ENCODE measurements at places on chromosomes 6 and 20. TPM values are rescaled to one million over a fixed set of nuclear protein-coding genes. Genes with fewer than 3 reads are reported as not detected.

GRCh38 chr20:5550733-5551529 is 199.3 kb upstream of the SHLD1 start:
- no peak for DNase-seq

DNA sequence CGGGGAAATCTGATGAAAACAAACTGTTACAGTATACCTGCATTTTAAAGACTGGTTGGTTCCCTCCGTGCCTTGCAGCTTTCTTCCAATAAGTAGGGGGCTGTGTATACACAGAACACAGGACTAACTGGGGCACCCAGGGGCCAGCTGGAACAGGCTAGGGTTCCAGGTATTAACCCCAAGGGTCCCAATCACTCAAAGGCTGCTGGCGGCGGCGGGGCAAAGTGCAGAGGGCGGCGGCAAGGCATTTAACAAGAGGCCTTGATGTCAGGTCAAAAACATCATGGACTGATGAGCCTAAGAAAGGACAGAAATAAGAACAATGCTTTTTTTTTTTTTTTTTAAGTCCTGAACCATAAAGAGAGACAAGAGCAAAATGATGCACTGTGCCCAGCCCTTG is 2.5 kb downstream of the PMEPA1 start:
- DNase-seq, result no peak

DNA sequence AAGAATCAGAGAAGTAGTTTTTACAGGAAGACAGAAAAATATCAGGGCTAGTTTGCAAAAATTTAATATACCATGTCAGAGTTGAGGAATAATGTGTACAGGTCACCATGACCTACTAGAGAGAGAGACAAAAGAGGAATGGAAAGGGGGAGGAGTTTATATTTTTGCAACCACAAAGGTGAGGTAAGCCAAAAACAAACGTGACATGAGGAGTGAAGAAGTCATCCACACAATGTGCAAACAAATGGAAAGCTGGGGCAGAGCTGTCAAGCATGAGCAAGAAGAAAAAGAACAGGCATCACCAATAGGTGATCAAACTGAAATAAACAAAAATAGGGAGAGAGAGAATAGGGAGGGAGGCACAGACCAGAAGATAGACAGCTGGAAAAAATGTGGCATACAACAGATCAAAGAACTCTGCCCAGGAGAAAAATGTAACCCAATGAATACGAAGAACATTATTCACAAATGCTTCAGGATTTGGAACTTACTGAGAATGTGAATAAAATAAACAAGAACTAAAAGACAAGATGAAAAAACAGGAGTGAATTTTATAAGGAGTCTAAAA is 15.5 kb downstream of the RARS2 start:
- no peak for DNase-seq

- no peak for DNase-seq
Measured at GRCh38 chr20:47125508-47125757, 230.8 kb downstream of the EYA2 start.

GRCh38 chr6:128208851-128209580 is 308.2 kb upstream of the THEMIS start:
- no peak for DNase-seq

DNA sequence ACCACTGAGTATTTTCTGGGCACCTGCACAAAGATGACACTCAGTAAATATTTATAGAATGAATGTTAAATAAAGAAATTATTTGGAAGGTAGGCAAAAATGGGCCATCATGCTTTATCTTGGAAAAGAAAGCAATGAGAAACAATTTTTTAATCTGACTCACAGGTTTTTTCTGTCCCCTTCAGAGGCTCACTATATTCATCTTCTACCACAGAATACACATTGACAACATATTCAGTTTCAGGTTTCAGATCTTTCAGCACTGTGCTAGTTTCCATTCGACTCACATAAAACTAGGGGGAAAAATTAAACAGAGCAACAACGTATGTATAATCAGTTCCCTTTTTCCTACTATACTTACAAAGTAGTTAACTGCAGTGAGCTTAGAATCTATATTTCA is 58.3 kb downstream of the COL12A1 start:
- no peak for DNase-seq

- no peak for DNase-seq
Measured at GRCh38 chr20:4047614-4048013, 32.3 kb upstream of the RNF24 start.

DNA sequence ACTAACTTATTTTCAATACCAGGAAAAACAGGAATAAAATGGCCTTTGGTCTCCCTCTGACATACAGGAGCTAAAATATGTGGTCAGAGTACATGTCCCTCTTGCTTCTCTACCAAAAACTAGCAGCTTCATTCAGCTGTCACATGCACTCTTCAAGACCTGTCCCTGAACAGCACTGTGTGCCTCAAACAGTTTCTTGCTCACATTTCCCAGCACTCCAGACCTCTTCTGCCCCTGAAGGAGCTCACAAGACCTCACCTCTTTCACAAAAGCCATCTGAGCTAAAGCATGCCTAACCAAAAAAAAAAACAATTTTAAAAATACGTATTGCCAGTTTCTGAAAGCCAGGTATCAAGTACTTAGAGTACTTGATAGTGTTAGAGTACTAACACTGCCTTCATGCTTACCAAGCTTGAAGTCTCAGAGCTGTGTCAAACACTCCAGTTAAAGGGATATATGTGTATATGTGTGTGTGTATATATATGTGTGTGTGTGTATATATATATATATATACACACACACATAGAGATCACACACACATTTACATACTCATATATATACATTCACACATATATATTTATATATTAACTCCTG is 148.3 kb upstream of the POU3F2 start:
- no peak for DNase-seq

The MUC21 gene
- not detected for total RNA-seq

The OCSTAMP gene
- not detected for total RNA-seq

All from dorsolateral prefrontal cortex (tissue), 122 donors.